ENCODE measurements at places on chromosomes 16 and 17.

GRCh38 chr17:43769426-43769825 is 9.4 kb downstream of the DUSP3 start:
- no peak for DNase-seq

GRCh38 chr17:10474536-10474935 is 5.2 kb upstream of the MYH4 start:
- no peak for DNase-seq

DNA sequence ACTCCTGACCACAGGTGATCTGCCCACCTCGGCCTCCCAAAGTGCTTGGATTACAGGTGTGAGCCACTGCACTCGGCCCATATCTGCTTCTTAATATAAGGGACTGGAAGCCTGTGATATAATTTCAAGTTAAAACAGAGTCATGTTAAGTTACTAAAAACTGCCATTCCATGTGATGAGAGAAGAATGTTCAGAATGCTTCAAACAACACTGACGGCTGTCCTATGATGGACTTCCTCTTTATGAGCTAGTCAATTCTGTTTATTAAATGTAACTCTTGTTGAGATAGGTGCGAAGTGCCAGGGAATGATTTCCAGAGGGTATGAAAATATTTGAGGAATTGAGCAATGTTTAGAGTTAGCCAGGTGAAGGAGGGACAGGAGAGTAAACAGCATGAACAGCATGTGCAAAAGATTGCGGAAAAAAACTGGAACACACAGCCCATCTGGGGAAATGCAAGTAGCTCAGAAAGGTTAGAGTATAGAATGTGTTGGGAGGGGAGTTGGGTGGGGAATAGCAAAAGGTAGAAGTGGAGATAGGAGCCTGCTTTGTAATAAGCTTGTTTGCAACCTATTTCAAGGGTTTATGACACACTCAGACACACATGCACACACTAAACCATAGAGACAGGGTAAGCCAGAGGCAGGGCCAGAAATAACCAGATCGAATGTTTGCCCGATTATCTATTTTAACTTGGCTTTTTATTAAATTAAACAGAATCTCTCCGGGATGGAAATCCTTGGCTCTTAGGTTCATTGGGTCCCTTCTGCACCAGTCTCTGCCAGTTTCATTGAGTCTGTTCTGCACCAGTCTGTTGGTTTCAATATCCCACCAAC is 135.6 kb upstream of the COX10 start:
- no peak for DNase-seq

DNA sequence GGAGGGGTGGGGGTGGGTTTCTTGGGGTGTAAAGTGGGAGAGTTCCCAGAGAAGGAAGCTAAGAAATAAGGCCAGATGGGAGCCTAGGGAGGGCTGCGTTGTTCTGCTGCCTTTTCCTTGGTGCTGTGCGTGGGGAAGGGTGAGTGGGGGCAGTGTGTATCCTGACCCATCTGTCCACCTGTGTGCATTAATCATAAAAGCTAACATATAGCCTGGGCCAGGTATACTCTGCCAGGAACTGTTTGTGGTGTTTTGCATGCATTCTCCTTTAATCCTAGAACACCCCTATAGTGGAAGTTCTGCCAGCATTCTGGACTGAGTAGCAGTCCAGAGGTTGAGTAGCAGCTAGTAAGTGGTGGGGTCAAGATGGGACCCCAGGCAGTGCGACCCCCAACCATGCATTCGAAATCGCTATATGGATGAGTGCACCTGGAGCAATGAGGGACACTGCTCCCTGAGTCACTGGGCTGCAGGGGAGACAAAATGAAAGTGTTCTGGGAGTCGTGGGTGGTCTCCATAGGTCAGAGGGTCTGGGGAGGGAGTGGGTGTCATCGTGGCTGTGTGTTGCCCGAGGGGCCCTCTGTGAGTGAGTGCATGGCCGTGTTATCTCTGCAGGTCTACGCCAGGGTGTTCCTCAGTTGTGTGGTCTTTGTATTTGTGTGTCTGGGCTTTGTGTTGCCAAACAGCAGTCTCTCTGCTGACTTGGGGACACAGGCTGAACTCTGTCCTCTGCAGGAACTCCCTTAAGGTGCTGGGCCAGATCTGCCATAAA is 1.3 kb downstream of the ERBB2 start:
- no peak for DNase-seq

DNA sequence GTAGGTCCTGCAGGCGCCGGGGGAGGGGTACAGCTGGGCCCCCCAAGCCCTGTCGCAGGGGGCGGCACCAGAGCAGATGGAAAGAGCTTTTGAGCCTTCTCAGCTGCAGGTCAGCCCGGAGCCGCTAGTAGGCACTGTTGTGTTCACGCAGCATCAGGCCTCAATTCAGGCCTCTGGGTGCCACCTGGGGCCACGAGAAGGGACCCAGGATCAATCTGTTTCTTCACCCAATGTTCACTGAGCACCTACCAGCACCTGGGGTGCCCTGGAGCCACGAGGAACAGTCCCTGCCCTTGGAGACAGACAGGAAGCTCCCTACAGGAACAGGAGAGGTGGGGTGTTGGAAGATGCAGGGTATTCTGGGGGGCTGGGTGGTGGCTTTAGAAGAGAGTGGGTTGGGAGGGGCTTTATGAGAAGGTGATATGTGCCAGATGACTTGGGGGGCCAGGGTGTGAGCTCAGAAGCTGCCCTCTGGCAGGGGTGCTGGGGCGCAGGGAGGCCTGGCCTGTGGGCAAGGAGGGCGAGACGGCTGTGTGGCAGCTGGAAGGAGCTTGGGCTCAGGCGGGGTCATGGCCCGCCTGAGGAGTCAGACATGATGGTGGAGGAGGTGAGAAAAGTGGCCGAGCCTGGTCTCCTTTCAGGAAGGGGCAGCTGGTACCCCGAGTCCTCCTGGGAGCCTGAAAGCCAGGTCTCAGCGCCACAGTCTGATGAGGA is 121.9 kb upstream of the GSE1 start:
- DNase-seq = peak; percentile 43

DNA sequence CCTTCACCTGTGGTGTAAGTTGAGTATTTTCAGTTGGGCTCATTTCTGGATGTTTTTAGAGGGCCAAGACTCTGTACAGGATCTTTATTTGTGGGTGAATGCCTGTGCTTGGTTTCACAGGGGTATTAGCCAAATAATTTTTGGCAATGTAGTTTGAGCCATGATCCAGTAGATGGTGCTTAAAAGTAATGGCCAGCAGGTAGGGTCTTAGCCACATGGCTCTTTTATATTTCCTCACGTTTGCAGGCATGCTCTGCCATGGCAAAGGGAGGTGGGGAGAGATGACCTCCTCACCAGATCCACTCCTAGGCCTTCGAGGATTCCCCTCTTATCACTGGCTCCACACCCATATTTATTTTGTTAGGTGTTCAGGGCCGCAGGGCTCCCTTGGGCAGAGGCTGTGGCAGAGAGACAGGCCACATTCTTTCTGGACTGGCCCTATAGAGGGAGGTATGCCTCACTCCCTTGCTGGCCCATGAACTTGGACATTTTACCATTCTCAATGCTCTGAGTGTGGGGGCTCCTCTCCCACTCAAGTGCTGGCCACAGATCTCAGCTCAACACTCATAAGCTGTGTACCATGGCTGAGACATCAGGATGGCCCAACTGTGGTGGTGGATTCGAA is 417.1 kb downstream of the XYLT1 start:
- no peak for DNase-seq

- DNase-seq = no peak
Measured at GRCh38 chr17:76674600-76674999, 31.0 kb upstream of the ST6GALNAC1 start.

DNA sequence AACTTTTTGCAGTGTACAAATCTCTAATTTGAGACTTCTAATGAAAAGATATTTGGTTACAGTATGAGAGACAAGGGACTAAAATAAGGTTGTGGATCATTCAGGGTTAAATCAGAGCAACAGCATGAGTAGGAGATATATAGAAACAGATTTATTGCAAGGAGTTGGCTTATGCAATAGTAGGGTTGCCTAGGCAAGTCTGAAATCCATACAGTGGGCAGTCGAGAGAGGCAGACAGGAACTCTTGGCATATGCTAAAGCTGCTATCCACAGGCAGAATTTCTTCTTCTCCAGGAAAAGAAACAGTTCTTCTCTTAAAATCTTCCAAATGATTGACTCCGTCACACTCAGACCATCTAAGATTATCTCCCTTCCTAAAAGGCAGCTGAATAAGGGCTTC is 500.8 kb downstream of the MAF start:
- DNase-seq = peak; percentile 28

DNA sequence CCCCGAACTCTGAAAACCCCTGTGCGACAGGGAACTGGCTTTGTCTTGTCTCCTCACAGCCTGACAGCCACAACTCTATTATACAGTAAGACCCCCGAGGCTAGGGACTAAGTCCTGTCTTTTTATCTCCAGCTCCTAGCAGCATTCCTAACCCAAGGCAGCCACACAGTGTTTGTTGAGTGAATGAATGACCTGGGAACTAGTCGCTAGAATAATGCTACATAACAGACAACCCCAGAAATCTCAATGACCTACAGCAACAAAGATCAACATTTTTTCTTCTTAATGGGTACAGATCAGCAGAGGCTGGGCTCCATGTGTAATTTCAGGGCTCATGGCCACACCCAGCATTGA is 71.4 kb upstream of the TNRC6C start:
- DNase-seq = no peak

- DNase-seq = no peak
Measured at GRCh38 chr17:75010683-75011400, 1.6 kb upstream of the MRPL58 start.

DNA sequence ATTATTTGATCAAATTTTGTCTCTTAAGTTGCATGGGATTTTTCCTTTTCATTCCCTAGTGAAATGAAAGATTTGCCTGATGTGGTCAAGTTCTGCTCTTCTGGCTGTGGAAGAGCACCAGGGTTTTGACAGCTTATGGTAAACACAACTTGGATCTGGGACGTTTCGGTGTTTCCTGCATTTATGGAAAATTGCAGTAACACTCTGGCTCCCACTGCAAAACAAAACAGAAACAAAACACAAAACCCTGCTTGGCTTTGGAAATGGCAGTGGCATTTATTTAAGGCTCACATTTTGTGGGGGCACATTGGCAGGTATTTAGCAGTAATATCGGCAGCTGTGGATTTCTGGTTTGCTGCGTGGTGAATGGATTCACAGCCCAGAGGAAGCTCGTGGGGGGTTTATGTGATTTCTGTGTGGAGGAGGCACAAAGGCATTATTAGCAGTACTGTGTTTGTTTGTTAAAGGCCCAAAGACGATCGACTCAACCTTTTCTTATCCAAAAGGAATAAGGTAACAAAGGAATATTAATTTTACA is 377.8 kb downstream of the SNX29 start:
- no peak for DNase-seq

GRCh38 chr17:69227541-69227940 is 1.1 kb downstream of the ABCA10 start:
- DNase-seq = peak; percentile 20

DNA sequence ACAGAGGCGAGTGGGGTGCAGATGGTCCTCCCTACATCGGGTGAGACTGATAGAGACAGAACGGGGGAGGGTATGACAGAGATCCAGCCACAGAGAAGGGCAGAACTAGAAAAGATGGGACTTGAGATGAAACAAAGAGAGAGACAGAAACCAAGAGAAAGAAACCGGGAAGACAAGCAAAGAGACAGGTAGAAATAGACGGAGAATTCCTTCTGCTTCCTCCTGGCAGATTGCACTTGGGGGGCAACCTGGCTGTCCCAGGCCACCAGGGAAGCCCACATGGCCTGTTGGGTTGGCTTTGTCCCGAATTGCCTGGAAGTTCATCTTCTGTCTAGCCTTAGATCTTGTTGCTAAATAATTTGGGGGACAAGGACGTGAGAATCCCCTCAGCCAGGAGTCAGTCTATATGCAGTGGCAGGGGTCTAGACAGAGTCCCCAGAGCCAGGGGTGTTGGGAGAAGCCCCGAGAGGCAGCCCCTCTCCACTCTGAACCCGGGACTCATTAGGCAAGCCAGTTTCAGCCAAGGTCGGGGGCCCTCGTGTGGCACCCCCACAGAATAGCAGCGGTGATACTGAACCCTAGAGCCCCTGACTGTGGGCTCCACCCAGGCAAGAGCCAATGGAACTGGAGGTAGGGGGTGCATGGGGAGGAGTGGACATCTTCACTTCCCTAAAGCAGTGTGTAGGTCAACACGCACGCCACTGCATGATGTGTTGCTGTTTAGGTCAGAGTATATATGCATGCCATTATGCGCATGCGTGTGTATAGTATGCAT is 627 bp upstream of the TSPOAP1 start:
- peak; percentile 98 for DNase-seq

- no peak for DNase-seq
Measured at GRCh38 chr16:64926476-64926875, 195.4 kb downstream of the CDH11 start.

GRCh38 chr16:15457958-15458357 is 23.6 kb downstream of the BMERB1 start:
- no peak for DNase-seq

DNA sequence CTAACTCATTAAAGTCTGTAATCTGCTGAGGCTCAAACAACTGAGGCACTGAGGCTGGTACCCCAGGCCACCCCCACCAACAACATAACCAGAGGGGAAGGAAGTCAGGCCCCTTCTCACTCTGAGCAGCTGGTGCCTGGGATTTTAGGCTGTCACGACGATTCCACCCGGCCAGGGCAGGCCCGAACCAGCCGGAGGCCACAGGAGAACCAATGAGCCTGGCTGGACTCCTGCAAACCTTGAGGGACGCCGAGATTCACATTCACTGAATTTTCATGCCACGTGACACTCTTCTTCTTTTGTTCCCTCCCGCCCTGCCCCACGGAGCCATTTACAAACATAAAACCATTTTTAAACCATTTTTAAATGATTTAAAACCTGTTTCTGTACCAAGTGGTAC is 48.1 kb downstream of the RPH3AL start:
- DNase-seq = no peak

GRCh38 chr16:8682551-8683259 is 8.3 kb downstream of the ABAT start:
- no peak for DNase-seq

DNA sequence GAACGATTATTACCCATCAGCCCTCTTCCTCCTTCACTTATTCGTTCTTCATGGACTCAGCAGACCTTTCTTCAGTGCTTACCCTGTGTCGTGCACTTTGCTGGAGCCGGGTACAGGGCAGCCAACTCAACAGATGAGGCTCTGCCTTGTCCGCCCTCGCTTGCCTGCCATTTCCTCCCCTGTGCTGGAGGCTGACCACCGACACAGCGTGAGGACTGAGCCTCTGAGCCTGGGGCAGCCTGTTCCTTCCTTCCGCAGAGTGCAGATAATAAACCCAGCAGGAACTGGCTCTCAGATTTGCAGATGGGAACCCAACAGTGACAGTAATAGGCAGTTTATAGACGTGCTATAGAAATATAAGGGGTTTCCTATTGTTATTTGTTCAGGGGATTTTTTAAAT is 7.0 kb upstream of the SLC39A11 start:
- peak; percentile 90 for DNase-seq

- no peak for DNase-seq
Measured at GRCh38 chr17:6458460-6458950, 14.2 kb downstream of the PIMREG start.

All from NB4 (cell line).